ENCODE measurements at places on chromosomes 5 and 9.

- DNase-seq, result no peak
Observed at GRCh38 chr5:16559702-16560101, 57.1 kb downstream of the RETREG1 start.

DNA sequence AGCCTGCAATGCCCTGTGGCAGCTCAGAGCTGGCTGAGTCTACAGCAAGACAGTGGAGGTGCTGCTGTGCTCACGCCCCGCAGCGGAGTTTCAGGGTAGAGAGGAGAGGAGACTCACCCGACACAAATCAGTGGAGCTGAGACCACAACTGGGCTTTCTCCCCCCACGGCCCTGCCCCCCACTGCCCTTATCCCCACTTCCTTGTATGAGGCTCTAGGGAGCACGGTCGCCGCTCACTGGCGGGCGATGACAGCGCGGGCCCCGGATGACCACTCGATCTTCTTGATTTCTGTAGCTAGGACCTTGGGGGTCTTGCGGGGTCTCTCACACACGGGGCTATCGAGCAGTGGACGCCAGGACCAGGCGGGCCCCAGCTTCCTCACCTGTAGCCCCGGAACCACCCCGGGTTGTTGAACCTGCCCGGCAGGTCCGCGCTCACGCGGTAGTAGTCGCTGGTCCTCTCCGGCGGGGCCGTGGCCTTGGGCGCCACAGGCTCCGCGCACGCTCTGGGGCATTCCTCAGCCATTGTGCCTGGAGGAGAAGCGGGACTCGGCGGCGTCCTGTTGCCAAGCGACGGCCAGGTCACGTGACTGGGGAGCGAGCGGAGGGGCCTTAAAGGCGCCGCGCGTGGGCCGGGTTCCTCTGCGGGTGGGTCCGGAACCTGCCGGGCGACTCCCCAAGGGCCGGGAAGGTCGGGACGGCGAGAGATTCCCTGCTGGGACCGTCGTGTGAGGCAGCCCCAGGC is 984 bp upstream of the MRPS2 start:
- peak; percentile 67 for DNase-seq

DNA sequence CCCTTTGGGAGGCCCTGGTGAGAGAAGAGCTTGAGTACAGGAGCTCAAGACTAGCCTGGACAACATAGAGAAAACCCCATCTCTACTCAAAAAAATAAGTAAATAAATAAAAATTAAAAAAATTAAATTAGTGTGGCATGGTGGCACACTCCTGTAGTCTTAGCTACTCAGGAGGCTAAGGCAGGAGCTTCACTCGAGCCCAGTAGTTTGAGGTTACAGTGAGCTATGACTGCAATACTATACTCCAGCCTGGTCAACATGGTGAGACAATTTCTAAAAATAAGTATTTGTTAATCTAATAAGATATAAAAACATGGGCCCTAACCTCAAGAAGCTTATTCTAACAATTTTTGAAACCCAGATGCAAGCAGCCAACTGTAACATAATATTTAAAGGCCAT is 7.6 kb downstream of the RNF38 start:
- no peak for DNase-seq

- DNase-seq, result no peak
Observed at GRCh38 chr5:89246252-89246651, 363.3 kb upstream of the MEF2C start.

DNA sequence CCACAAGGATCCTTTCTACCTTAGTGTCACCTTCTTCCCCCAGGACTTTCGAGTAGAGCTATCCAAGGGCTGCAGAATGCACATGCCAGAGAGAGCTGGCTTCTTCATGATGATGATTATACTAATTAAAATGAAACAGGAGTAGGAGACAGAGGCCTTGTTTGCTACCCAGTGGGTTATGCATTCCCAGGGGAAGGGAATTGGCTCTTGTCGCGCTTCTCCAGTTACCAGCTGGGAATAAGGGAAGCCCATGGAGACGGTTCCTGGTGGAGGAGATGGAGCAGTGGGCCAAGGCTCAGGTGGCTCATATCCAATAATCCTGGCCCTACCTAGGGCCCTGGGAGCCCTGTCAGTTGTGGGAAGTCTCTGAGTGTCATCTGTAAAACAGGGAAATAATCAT is 65.1 kb downstream of the WWC1 start:
- no peak for DNase-seq

GRCh38 chr9:70601000-70601951 is 186.8 kb upstream of the KLF9 start:
- peak; percentile 97 for DNase-seq

DNA sequence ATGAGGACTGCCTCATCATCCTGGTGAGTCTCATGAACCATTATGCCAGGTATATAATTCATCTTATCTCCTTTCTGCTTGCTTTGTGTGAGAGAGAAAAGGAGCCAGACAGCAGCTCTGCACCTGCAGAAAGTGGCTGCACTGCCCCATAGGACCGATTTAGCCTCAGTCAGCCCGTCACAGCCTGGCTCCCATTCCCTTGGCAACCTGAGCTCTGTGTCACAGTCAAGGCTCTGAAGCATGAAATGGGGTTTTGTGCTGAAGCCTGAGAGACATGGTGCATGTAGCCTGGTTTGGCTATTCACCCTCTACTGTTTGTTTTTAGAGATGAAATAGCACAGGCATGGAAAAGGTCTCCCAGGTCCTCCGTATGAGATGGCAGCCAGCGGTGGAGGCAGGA is 198.3 kb downstream of the KCTD16 start:
- DNase-seq, result no peak

DNA sequence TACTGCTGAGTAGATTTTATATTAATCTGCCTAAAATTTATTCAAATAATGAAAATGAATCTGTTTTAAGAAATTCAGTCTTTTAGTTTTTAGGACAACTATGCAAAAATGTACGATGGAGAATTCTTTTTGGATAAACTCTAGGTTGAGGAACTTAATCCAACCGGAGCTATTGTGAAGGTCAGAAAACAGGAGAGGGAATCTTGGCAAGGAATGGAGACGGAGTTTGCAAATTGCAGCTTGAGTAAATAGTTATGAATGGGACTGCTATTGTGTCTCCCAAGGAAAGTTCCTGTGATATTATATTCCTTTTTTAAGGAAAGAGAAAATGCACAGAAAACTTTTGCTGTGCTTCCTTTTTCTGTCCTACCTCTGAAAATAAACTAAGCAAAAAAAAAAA is 67.9 kb downstream of the IQGAP2 start:
- DNase-seq, result no peak

DNA sequence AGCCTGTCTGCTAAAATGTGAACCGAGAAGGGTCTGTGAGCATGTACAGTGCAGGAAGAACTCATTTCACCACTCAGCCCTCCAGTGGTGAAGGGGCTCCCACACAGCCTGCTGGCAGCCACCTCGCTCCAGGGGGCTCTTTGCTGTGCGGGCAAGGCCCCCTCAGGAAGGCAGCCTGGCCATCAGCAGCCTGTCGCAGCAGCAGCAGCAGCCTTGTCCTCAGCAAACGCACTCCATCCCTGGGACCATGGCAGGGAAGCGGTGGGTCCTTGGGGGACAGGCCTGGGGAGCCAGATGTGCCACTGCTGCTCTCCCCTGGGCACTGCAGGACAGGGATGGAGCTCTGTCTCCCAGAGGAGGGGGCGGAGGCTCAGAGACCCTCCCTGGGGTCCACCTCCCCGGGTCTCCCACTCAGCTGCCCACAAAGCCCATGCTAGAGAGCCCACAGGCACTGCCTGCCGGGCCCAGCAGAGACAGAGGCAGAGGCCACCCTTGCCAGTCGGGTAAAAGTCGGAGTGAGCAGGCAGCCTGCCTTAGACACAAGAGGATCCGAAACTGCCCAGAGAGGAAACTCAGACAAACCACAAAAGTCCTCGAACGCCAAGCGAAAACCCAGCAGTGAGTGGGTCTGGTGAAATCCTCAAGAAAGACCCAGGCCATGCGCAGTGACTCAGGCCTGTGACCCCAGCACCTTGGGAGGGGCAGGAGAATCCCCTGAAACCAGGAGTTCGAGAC is 8.0 kb downstream of the BRD3 start:
- DNase-seq, result no peak

DNA sequence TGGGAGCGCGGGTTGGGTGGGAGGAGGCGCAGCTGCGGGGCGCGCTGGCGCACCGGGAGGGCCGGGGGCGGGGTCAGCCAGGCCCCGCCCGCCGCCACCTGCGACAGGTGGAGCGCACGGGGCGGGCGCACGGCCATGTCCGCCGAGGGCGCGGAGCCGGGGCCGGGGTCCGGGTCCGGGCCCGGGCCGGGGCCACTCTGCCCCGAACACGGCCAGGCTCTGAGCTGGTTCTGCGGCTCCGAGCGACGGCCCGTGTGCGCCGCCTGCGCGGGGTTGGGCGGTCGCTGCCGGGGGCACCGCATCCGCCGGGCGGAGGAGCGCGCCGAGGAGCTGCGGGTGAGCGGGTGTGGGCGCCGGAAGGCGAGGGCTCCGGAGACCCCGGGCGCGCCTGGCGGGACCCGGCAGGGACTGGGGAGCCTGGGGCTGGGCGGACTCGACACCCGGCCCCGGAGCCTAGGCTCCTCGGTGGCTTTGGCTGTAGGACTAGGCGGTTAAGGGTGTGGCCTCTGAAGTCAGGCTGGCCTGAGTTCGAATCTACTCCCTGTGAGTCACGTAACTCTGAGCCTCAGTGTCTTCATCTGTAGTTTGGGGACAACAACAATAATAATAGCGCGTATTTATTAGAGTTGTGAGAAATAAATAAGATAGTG is at the start of gene BSPRY:
Gene BSPRY, plus strand, starts transcription at position 97 of the 650 bp plus-strand sequence. Its CDS starts 39 bp downstream, at position 136.
- DNase-seq, result no peak

- no peak for DNase-seq
Observed at GRCh38 chr9:87718852-87719612, 6.9 kb upstream of the CTSL start.

GRCh38 chr5:139186752-139187326 is 11.3 kb downstream of the SIL1 start:
- no peak for DNase-seq

DNA sequence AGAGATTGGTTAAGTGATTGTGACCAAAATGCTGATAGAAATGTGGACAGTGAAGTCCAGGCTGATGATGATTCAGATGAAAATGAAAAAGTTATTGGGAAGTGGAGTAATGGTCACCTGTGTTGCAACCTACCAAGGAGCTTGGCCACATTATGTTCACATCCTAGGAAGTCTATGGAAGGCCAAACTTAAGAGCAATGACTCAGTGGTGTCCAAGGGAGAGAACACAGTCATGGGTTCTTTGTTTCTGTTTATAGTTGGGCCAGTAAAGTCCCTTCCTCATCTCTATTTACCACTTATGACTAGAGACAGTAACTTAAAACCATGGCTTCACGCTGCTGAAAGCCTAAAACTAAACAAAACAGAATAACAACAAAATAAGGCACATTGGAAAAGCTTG is 555.3 kb upstream of the DAB2 start:
- DNase-seq, result no peak

GRCh38 chr5:172533058-172533398 is 78.7 kb upstream of the SH3PXD2B start:
- DNase-seq, result no peak

DNA sequence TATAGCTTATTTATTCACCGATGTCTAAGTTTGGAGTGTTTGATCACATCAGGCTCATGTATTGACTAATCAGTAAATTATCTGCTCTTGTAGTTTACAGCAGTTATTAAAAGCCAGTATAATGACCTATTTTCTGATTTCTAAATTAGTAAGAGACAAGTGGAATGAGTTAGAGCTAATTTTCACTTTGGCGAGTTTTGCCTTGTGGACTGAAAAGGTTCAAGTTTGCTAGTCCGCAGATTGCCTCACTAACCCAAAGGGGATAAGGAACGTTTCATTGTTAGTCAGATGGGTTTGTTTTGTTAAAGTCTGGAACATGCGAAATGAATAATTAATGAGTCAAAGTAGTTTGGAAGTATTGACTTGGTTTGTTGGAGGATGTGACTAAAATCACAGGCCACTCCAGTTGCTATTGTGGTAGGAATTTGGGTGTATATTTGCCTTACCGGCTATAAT is 40.1 kb downstream of the SMARCA2 start:
- no peak for DNase-seq

DNA sequence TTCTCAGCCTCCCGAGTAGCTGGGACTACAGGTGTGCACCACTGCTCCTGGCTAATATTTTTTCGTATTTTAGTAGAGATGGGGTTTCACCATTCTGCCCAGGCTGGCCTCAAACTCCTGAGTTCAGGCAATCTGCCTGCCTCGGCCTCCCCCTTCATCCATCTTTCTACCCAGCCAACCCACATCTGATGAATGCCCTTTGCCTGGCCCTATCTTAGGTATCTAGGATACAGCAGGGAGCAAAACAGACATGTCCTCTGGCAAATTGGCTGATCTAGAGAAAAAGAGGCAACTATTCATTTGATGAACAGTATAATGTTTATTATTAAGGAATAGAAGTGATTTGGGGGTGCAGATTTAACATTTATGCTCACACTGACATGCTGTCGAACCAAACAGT is 123.0 kb downstream of the TRIO start:
- no peak for DNase-seq

DNA sequence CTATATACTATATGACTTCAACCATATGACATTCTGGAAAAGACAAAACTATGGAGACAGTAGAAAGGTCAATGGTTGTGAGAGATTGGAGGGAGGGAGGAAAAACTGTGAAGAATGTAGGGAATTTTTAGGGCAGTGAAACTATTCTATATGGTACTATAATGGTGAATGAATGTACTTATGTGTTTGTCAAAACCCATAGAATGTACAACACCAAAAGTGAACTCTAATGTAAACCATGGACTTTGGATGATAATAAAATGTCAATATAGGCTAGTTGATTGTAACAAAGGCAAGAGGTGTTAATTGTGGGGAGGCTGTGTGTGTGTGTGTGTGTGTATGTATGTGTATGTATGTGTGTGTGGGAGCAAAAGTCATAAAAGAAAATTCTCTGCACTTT is 10.8 kb upstream of the STOM start:
- DNase-seq, result no peak

GRCh38 chr9:108634204-108634603 is 221.6 kb downstream of the ACTL7B start:
- no peak for DNase-seq

DNA sequence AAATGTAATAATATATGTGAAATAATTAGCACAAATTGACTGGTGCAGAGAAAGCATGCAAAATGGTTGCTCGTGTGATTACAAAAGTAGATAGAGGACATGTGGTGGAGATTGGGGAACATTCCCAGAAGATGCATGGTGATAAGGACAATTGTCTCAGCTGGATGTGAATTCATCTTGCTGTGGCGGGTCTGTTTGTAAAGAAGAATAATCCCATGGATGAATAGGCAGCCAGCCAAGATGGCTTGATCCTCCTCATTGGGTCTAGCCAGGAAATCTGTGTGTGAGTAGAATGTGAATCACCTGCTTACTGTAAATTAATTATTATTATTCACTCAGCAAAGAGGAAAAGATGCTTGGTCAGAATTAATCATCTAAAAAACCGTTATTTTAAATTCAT is 12.6 kb upstream of the DPYSL3 start:
- DNase-seq, result no peak

DNA sequence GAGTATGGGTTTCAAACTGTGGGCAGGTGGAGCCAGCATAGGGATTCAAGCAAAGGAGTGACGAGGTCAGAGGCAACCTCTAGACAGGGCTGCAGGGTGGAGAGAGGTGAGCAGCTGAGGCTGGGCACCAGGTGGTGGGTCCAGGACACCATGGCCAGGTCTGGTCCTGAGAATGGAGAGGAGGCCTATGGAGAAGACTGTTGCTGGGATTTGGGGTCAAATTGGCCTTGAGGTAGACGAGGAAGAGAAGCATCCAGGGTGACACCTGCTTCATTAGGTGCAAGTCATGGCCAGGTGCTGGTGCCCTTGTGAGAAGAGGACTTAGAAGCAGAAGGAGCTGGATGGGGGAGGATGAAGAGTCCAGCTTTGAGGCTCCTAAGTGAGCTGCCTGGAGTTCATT is 99.6 kb downstream of the NSG2 start:
- no peak for DNase-seq

- no peak for DNase-seq
Observed at GRCh38 chr5:173699966-173700365, 83.5 kb upstream of the BOD1 start.

All from amniotic stem cell (primary cell).